ENCODE measurements at places on chromosomes 5 and 9.

DNA sequence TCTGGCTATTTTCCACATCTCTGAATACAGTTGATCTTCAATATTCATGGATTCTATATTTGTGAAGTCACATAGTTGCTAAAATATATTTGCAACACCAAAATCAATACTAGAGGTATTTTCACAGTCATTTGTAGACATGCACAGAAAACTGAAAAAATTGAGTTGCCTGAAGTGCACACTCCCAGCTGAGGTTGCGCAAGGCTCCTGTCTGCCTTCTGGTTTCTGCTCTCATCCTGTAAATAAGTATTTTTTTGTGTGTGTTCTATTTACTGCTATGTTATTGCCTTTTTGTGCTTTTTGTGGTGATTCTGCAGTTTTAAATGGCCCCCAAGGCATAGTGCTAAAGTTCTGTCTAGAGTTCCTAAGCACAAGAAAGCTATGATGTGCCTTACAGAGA is 371.1 kb upstream of the GRAMD2B start:
- DNase-seq, result no peak

GRCh38 chr5:131297886-131298285 is 34.0 kb downstream of the CDC42SE2 start:
- no peak for DNase-seq

DNA sequence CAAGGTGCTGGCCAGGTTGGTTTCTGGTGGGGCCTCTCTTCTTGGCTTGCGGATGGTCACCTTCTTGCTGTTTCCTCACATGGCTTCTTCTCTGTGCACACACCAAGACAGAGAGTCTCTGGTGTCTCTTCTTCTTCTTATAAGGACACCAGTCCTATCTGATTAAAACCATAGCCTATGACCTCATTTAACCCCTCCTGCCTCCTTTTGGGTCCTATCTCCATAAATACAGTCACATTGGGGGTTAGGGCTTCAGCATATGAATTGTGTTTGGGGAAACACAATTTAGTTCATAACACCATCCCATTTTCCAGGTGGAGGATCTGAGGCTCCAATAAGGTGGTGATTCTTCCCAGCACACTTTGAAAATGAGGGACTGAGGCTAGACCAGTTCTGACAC is 80.4 kb downstream of the SPRY4 start:
- DNase-seq, result no peak

DNA sequence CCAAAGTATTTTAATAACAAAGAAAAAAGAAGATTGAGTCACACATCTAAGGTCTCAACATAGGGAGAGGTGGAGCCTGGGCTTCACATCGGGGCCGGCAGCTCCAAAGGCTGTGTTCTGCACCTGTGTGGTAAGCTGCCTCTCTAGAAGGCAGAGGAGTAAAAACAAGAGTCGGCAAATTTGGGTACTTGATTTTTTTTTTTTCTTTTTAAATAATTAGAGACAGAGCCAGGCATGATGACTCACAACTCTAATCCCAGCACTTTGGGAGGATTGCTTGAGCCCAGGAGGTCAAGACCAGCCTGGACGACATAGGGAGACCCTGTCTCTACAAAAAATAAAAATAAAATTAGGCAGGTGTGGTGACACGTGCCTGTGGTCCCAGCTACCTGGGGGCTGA is 4.7 kb downstream of the URM1 start:
- DNase-seq, result no peak

GRCh38 chr9:113602126-113603047 is 138.9 kb downstream of the RGS3 start:
- no peak for DNase-seq

DNA sequence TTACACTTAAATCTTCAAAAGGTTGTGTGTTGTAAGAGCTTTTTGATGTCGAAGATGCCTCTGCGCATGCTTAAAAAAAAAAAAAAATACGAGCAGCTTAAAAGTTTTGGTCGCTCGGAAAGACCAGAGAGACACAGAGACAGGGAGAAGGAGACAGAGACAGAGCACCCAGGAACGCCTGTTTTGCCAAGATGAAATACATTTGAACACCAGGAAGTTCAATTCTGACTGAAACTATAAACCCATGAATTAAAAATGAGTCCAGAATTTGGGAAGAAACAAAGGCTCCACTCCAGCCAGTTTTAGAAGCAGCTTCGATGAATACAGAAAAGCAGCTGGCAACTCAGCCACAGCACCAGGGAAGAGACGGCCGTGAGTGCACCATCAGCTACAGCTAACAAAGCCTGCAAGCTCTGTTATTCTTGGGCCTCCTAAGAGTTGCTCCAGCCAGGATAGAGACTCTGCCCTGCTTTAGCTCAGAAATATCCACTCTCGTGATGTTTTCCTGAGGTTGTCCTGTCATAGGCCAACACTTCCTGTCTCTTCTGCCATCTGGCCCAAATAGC is 2.5 kb upstream of the ZNF474 start:
- no peak for DNase-seq

DNA sequence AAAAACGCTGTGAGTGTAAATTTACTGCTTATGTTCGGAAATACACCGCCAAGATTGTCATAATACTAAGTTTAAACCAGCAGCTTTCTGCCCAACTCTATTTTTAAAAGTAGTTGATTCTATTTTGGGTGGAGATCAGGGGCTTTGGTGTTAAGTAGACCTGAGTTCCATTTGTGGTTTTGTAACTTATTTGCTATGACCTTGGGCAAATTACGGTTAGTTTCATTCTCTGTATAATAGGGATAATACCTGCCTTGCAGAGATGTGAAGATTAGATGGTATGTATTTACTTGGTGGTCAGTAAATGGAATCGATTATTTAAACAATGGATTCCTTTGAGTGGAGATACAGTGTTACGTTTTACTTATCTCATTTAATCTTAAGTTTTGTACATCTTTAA is 1.6 kb downstream of the RAD23B start:
- DNase-seq, result no peak

GRCh38 chr9:89609426-89610006 is 4.7 kb downstream of the GADD45G start:
- DNase-seq, result no peak

GRCh38 chr5:148791696-148792095 is 34.7 kb upstream of the ADRB2 start:
- DNase-seq, result no peak

GRCh38 chr9:114309096-114309495 is 13.8 kb upstream of the ORM1 start:
- DNase-seq, result no peak

GRCh38 chr5:67799732-67800234 is 415.8 kb upstream of the PIK3R1 start:
- no peak for DNase-seq
